ENCODE measurements at places on chromosomes 12 and 14.
A peak's percentile ranks its signal among the peaks of the same experiment; 100 is the strongest.

- H3K27ac ChIP-seq = no peak overlapping the region
- no peak overlapping the region for H3K4me3 ChIP-seq
- no peaks in the 10 kb centered on the region for H3K36me3 ChIP-seq
These were observed 7.6 kb upstream of the SLC38A2 start for GRCh38 chr12:46380022-46380796.

DNA sequence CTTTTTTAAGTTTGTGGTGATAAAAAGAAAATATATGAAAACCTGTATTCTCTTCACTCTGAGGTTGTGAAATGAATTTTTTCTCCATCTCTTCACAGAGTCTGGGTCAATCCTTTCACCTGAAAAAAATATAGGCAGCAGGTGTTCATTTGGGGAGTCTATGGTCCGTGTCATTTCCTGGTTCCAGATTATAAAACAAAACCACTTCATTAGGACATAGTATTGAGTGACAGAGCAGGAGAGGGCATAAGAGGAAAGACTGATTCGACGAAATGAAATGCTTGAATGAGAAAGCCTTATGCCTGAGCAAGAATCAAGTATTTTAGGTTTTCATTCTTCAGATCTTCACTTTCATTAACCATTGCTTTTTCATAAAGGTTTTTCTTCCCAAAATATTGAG, 51.8 kb upstream of the NUAK1 start:
- no peak for DNase-seq
- no peak overlapping the region for H3K27ac ChIP-seq
- H3K36me3 ChIP-seq = no peaks in the 10 kb centered on the region
- H3K4me1 ChIP-seq = no peaks in the 10 kb centered on the region
- H3K27me3 ChIP-seq = no peaks in the 10 kb centered on the region

DNA sequence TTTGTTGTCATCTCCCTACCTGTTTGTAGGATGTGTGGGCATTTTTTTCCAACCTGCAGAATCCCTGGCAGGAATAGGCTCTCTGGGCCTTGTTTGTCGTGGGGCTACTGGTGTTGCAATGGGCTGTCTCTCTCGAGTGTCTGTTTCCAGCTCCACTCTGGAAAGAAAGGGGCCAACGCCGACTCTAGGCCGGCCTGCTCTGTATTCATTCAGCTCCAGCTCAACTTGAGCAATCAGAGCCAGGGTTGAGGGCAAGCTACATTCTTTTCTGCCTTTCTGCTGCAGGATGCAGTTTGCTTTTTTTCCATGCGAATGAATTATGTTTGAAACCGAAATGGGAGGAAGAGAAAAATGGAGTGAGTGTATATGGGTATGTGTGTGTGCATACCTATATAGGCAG, 2.3 kb downstream of the JDP2 start:
- DNase-seq = no peak
- no peaks in the 10 kb centered on the region for H3K27me3 ChIP-seq
- no peaks in the 10 kb centered on the region for H3K36me3 ChIP-seq
- no peak overlapping the region for H3K4me3 ChIP-seq
- peaks cover 62% of the 10 kb centered on the region for H3K4me1 ChIP-seq

GRCh38 chr14:61470261-61470960, 149.0 kb downstream of the PRKCH start:
- no peaks in the 10 kb centered on the region for H3K27me3 ChIP-seq
- no peak overlapping the region for H3K4me3 ChIP-seq
- peaks cover 23% of the 10 kb centered on the region for H3K4me1 ChIP-seq
- no peak for DNase-seq

GRCh38 chr12:43776498-43776897, 17.7 kb downstream of the IRAK4 start:
- peaks cover 65% of the 10 kb centered on the region for H3K36me3 ChIP-seq
- H3K4me3 ChIP-seq = no peak overlapping the region
- no peak overlapping the region for H3K27ac ChIP-seq
- DNase-seq = no peak
- no peaks in the 10 kb centered on the region for H3K27me3 ChIP-seq
- H3K4me1 ChIP-seq = no peaks in the 10 kb centered on the region

DNA sequence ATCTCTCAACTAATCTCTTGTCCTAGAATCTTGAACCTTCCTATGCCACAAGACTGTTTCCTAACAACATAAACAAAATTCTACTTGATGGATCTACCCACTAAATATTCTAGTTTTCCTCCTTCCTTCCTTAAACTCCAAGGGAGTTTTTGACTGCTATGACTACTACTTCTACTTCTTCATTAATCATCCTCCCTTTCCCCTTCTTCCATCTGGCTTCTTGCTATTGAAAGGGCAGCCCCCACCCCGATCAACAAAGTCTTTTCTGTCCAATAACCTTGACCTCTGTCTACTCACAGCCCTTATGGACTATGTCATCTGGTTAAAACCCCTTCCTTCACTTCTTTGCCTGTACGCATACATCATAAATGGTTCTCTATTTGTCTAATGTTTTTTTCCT, 5.6 kb downstream of the LTA4H start:
- no peak overlapping the region for H3K4me3 ChIP-seq
- peaks cover 10% of the 10 kb centered on the region for H3K4me1 ChIP-seq
- H3K27me3 ChIP-seq = no peaks in the 10 kb centered on the region

DNA sequence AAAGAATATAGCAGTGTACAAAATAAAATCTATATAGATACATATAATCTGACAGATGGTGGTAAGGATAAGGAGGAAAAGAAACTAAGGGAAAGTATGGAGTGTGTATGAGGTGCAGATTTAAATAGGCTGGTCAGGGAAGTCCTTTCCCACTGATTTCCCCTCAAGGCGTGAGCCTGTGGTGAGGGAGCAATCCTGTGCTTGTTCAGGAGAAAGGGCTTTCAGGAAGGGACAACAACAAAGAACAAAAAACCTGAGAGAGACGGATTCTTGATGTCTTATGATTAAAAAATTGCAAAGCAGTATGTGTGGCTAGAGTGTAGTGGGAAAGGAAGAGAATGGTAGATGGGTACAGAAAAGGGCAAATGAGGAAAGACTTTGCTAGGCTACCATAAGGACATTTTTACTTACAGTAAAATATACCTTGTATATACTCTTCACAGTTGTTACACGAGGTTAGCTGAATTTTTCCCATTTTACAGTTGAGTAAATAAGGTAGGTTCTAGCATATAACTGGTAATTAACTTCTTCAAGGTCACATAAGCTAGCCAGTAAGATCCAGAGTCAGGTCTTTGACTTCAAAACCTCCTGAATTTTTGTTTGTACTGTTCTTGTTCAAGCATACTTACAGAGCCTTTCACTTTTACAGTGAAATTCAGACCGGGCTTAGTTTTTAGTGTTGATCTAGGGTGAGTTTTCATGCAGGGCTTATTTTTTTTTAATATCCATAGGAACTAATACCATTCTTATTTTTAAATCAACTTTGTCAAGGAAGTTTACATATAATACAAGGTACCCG, 15.6 kb downstream of the CNOT2 start:
- no peaks in the 10 kb centered on the region for H3K27me3 ChIP-seq
- no peak overlapping the region for H3K27ac ChIP-seq
- H3K4me3 ChIP-seq = no peak overlapping the region
- H3K4me1 ChIP-seq = peaks cover 21% of the 10 kb centered on the region
- DNase-seq = no peak
- H3K36me3 ChIP-seq = no peaks in the 10 kb centered on the region

GRCh38 chr14:61508526-61508925, 186.8 kb upstream of the HIF1A start:
- no peaks in the 10 kb centered on the region for H3K27me3 ChIP-seq
- H3K27ac ChIP-seq = no peak overlapping the region
- no peak overlapping the region for H3K4me3 ChIP-seq
- peaks cover 5% of the 10 kb centered on the region for H3K4me1 ChIP-seq
- H3K36me3 ChIP-seq = no peaks in the 10 kb centered on the region

GRCh38 chr14:103546652-103547454, 15.6 kb downstream of the BAG5 start:
- H3K36me3 ChIP-seq = no peaks in the 10 kb centered on the region
- no peak overlapping the region for H3K4me3 ChIP-seq
- H3K27ac ChIP-seq = no peak overlapping the region
- no peaks in the 10 kb centered on the region for H3K27me3 ChIP-seq
- peaks cover 62% of the 10 kb centered on the region for H3K4me1 ChIP-seq
- peak; percentile 79 for DNase-seq

DNA sequence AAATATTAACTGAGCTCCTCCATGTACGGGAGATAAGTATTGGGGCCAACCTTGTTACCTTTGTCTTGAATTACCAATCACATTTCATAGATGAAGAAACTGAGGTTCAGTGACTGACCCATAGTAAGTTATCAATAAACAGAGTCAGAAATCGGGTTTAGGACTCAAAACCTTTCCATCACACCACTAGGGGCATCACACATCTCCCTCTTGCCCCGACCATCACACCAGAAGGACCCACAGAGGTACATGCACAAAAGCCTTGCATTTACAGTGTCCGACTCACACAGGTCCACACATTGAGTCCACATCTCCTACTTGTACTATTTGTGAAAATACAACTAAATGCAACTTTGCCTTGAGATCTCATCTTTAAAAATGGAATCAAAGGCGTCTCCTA, 29.4 kb downstream of the KCNA5 start:
- H3K4me3 ChIP-seq = no peak overlapping the region
- no peaks in the 10 kb centered on the region for H3K4me1 ChIP-seq
- H3K27ac ChIP-seq = no peak overlapping the region
- H3K36me3 ChIP-seq = no peaks in the 10 kb centered on the region
- H3K27me3 ChIP-seq = no peaks in the 10 kb centered on the region
- DNase-seq = no peak
